Spinal cord (tissue), 10 donors: ENCODE measurements at places on chromosomes 1 and 21.
A peak's percentile ranks its signal among the peaks of the same experiment; 100 is the strongest.

DNA sequence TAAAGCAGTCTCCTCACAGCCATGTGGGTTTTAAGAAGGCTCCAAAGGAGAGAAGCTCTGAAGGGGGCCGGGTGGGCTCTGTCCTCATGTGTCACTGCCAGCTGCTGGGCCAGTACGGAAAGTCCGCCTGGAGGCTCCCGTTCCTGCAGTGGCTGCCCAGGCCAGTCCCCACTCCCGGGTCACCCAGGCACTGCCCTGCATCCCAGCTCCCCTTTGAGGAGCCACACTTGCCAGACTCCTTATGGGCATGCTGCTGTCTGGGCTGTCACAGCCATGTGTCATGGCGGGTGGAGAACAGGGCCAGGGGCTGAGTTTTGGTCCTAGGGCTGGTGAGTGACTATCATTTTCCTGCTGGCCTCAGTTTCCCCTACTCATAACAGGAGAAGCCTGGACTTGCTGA, 79.4 kb upstream of the ACTRT2 start:
- no peaks in the 10 kb centered on the region for H3K36me3 ChIP-seq
- no peak overlapping the region for H3K4me3 ChIP-seq
- DNase-seq = no peak
- no peak overlapping the region for H3K27ac ChIP-seq
- peaks cover 6% of the 10 kb centered on the region for H3K4me1 ChIP-seq
- H3K27me3 ChIP-seq = no peaks in the 10 kb centered on the region

DNA sequence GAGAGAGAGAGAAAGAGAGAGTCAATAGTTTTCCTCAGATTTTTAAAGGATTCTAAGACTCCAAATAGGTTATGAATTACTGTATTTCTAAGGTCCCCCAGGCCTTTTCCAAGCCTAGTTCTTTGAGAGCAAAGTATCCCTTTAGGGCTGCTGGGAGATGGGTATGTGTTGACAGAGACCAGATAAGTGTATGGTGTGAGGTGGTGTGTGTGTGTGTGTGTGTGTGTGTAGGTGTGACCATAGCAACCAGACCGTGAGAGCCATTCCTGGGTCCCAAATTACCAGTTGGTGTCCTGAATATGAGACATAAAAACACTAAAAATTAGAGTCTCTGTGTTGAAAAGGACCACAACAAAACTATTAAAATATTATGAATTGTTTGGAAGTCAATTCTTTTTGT, 41.7 kb upstream of the DNAJC6 start:
- DNase-seq = no peak
- H3K36me3 ChIP-seq = no peaks in the 10 kb centered on the region
- H3K27me3 ChIP-seq = no peaks in the 10 kb centered on the region
- no peak overlapping the region for H3K27ac ChIP-seq

DNA sequence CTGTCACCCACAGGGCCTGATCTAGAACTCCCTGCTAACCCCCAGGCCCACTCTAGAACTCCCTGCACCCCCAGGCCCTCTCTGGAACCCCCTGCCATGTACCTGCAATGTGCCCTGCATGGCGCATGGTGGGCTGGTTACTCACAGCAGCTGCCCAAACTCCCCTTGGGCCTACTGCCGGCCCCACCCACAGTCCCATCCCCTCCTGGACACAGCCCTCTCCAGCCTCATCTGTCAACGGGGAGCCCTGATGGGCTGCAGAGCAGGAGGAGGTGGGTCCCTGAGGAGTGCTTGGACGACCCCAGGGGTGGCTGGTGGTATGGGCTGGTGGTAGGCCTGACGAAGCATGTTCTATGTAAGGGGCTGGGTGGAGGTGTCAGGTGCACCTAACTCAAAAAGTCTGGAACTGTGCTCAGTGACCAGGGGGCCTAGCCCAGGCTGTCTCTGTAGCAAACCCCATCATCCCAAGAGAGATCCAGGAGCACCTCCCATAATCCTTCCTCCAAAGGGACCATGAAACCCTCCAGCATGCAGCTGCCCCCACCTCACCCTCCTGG, 19.0 kb upstream of the PRSS38 start:
- H3K27ac ChIP-seq = no peak overlapping the region
- DNase-seq = no peak
- peaks cover 21% of the 10 kb centered on the region for H3K4me1 ChIP-seq
- H3K4me3 ChIP-seq = no peak overlapping the region
- H3K36me3 ChIP-seq = peaks cover 4% of the 10 kb centered on the region

DNA sequence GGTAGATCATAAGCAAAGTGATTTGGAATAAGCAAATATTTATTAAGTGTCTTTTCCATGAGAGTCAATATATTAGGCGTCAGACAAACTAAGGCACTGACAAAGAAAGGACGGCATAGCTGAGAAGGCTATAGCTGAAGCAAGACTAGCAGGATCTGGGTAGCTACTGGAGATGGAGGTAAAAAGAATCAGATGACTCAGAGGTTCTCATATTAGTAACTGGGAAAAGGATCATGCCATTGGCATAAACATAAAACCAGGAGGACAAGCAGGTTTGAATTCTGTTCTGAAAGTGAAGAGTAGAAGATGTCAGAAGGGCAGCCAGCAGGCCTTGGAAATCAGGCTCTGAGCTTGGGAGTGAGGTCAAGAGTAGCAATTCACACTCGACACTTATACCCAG, 531.9 kb downstream of the PTPRC start:
- H3K4me3 ChIP-seq = no peak overlapping the region
- DNase-seq = no peak
- no peaks in the 10 kb centered on the region for H3K4me1 ChIP-seq
- H3K36me3 ChIP-seq = no peaks in the 10 kb centered on the region
- no peak overlapping the region for H3K27ac ChIP-seq

DNA sequence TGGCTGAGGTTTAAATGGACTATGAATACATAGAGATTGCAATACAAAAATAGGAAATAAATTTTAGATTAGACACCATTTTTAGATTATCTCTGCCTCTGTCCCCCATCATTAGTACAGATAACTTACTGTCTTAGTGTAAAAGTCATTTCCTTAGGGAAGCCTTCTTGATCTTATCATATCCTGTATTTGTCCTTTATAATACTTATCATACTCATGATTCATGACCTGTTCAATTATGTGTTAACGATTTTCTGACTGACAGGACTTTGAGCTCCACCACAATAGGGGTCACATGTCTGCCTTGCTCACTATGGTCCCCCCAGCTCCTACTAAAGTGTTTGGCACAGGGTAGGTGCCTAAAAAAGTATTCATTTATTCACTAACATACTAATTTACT, 14.6 kb downstream of the TEX38 start:
- peaks cover 18% of the 10 kb centered on the region for H3K36me3 ChIP-seq
- H3K4me1 ChIP-seq = peaks cover 3% of the 10 kb centered on the region
- DNase-seq = no peak

- no peak for DNase-seq
- H3K36me3 ChIP-seq = peaks cover 6% of the 10 kb centered on the region
- peak overlapping the region; percentile 97 for H3K4me3 ChIP-seq
These were observed 642 bp downstream of the SLC30A7 start for GRCh38 chr1:100896481-100896982.

GRCh38 chr1:225880636-225881035, 1.5 kb downstream of the TMEM63A start:
- peaks cover 14% of the 10 kb centered on the region for H3K27me3 ChIP-seq
- peaks cover 3% of the 10 kb centered on the region for H3K36me3 ChIP-seq
- DNase-seq = no peak
- peak overlapping the region; percentile 42 for H3K27ac ChIP-seq
- peaks cover 61% of the 10 kb centered on the region for H3K4me1 ChIP-seq

DNA sequence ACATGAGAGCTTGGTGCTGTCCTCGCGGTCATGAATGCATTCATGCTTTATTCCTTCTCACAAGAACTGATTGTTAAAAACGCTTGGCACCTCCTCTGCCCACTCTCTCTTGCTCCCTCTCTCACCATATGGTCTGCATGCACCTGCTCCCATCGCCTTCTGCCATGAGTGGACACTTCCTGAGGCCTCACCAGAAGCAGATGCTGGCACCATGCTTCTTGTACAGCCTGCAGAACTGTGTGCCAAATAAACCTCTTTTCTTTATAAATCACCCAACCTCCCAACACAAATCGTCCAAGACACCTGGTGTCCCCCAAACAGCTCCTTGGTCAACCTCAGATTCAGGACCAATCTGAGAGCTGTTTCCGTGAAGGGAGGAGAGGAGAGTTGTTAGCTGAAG, 43.3 kb upstream of the PCBP3 start:
- H3K36me3 ChIP-seq = no peaks in the 10 kb centered on the region
- no peaks in the 10 kb centered on the region for H3K27me3 ChIP-seq
- H3K4me3 ChIP-seq = no peak overlapping the region
- DNase-seq = no peak
- H3K4me1 ChIP-seq = no peaks in the 10 kb centered on the region

- DNase-seq = no peak
- H3K4me1 ChIP-seq = no peaks in the 10 kb centered on the region
- no peaks in the 10 kb centered on the region for H3K36me3 ChIP-seq
- no peaks in the 10 kb centered on the region for H3K27me3 ChIP-seq
These were observed 52.6 kb downstream of the RPS6KC1 start for GRCh38 chr1:213103377-213104306.
